ENCODE measurements at places on chromosomes 3 and 15.
A peak's percentile ranks its signal among the peaks of the same experiment; 100 is the strongest.

- DNase-seq, result peak; percentile 68
Measured at GRCh38 chr3:14461748-14462324, 59.4 kb downstream of the SLC6A6 start.

DNA sequence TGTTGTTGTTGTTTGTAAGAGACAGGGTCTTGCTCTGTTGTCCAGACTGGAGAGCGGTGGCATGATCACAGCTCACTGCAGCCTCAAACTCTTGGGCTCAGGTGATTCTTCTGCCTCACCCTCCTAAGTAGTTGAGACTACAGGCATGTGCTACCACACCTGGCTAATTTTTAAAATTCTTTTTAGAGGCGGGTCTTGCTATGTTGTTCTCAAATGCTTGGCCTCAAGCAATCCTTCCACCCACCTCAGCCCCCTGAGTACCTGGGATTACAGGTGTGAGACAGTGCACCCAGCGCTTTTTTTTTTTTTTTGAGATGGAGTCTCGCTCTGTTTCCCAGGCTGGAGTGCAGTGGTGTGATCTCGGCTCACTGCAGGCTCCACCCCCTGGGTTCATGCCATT, 46.7 kb downstream of the TMOD3 start:
- no peak for DNase-seq

DNA sequence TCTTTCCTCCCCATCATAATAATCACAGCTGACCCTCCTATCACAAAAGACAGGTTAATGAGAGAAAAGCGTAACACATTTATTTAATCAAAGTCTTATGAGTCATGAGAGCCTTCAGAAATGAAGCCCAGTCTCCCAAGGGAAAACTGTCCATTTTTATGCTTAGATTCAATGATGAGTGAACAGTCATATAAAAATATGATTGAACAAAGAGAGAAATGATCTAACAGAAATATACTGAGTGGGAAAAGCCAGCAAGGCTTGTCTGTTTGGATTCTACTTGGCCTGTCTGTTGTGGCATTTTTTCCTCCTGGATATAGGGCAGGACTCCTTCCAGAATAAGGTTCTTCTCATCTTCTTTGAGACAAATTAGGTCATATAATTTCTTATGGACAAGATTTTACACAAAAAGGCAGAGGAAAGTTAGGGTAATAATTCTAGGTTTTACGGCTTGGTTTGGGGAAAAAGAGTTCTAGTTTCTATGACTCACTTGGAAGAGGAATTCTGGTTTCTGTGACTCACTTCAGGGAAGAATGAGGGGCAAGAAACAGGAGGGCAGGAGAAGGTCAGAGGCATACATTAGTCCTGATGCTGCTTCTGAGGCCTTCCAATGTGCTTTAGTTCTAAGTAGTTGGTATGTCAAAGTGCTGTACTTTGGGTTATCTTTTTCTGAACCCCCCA, 534.2 kb downstream of the ZIC1 start:
- DNase-seq, result no peak

- DNase-seq, result no peak
Measured at GRCh38 chr15:43955140-43955539, 128.3 kb downstream of the WDR76 start.

DNA sequence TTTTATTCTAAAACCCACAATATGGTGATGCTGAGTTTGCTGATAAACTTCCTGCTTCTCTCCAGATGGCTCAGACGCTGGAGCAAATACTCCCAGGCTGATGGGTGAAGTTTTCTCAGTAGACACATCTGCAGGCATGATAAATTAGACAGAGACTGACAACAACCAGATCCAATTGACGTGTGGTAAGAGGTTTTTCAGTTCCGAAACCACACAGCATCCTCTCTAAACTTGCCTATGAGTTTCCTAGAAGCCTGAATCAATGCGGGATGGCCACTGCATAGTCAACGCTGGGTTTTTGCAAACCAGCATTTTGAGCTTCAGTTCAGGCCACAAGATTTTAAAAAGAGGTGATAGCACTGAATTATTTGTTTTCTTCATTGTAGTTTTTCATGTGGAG, 360.3 kb upstream of the ARRDC4 start:
- DNase-seq, result no peak

- no peak for DNase-seq
Measured at GRCh38 chr3:32498252-32498651, 4.4 kb downstream of the CMTM6 start.

- DNase-seq, result no peak
Measured at GRCh38 chr15:62825191-62825590, 217.4 kb upstream of the TPM1 start.

DNA sequence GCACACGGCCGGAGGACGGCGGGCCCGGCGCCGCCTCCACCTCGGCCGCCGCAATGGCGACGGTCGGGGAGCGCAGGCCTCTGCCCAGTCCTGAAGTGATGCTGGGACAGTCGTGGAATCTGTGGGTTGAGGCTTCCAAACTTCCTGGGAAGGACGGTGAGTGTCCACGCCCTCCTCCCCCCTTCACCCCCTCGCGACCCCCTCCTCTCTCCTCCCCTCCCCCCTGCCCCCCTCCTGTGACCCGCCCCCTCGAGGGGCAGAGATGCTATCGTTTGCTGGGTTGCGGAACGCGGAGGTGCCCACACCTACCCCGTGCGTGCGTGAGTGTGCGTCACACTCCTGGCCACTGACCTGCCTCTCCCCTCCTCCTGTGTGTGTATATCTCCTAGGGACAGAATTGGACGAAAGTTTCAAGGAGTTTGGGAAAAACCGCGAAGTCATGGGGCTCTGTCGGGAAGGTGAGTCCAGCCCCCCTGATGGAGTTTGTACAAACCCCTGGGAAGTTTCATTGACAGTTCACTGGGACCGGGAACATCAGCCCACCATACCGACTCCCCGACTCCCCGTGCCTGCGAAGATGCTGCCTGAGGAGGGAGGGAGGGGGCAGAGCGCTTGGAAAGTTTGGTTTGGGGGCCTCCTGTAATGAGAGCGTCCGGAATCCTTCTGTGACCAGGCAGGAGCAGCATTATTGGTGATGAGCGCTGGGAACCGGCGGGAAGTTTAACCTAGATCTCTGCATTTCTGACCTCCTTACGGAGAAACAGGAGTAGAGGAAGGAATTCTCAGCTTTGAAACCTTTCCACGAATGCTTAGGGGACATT, 795 bp upstream of the SCAANT1 start:
- DNase-seq, result peak; percentile 35

DNA sequence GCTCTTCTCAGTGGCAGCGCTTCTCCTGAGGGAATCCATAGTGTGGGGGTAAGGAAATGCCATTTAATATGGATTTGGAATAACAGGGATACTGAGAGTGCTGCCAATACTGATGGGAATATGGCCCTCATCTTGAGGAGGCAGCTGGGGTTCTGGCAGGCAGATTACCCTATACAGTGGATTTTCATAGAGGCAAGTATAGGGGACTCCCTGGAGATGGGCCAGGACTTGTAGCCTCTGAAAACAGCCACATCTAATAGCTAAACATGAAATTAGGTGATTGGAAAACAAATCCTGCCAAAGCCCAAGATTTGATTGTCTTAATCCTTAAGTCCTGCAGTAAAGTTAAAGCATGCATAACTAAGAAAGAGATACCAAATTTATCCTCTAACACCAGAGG, 30.9 kb downstream of the DPH3 start:
- no peak for DNase-seq

DNA sequence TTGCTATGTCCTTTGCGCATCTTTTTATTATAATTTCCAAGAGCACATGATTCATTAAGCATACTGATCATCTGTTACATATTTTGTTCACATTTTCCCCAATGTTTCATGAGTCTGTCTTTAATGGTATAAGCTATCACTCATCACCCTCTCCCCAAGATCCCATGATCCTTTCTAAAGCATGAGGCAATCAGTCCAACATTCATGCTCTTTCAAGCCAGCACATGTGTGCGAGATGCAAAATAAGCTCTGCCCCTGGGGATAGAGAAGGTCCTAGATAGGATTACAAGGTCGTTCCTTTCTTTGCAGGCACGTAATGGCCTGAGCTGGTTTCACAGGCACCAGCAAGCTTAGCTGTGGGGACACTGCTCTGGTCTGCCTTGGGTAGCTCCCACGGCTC, 32.2 kb upstream of the B3GNT5 start:
- no peak for DNase-seq

GRCh38 chr3:39850716-39851032, 41.3 kb downstream of the MYRIP start:
- no peak for DNase-seq

DNA sequence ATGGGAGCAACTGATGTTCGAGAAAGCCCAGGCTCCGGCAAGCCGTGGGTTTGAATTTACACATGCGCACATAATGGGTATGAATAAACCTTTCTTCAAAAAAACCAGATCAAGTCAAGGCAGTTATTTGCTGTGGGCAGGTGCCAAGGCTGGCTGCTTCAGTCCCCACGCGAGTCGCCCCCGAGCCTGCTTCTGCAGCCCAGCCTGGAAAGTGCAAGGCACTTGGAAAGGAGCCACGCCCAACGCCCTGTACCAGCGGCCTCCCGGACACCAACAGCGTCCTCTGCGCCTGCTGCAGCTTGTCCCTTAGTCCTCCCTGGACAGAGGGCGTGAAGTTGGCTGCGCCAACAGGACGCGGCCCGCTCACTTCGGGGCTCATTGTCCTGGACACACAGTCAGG, 68.9 kb downstream of the KLF15 start:
- peak; percentile 39 for DNase-seq

GRCh38 chr3:39132096-39133092, 21.0 kb downstream of the CSRNP1 start:
- no peak for DNase-seq

GRCh38 chr3:22928216-22929110, 274.7 kb upstream of the UBE2E2 start:
- DNase-seq, result no peak

DNA sequence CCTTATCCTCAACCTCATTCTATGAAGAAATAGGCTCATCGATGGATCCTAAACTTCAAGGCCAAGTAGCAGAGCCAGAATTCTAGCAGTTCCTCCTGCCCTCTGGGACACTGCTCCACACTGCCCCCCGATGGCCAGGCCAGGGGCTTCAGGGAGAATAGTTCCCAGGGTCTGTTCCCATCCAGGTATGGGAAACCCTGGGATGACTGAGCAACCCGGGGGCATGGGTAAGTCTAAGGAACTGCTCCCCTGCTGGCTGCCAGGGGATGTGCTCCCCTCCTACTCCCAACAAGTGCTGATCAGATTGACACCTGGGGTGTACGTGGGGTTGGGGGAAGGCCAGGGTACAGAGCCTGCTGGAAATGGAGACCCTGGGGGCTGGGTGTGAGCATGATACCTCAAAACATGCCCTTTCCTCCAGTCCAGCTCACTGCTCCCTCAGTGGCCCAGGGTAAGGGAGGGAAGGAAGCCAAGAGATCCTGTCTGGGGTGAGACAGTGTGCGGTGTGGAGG, 7.6 kb downstream of the ULK3 start:
- DNase-seq, result peak; percentile 62

DNA sequence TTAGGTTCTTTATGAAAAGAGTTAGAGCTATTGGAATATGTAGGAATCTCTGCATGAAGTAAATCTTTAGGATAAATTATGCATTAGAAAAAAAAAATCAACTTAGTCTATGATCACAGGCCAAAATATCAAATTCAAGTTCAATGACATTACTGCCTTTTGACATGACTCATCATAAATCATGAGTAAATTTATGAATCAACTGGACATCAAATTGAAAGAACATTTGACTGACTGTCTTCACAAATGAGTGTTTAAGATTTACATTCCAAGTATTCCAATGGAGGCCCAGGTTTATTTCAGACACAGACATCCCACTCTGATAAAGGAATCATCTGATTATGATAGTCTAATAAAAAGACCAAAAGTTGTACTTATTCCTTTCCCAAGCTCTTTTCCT, 192.8 kb upstream of the TTC14 start:
- DNase-seq, result no peak

- no peak for DNase-seq
Measured at GRCh38 chr3:110738531-110738930, 333.1 kb upstream of the NECTIN3 start.

- DNase-seq, result no peak
Measured at GRCh38 chr3:152245498-152246170, 23.1 kb upstream of the MBNL1 start.

DNA sequence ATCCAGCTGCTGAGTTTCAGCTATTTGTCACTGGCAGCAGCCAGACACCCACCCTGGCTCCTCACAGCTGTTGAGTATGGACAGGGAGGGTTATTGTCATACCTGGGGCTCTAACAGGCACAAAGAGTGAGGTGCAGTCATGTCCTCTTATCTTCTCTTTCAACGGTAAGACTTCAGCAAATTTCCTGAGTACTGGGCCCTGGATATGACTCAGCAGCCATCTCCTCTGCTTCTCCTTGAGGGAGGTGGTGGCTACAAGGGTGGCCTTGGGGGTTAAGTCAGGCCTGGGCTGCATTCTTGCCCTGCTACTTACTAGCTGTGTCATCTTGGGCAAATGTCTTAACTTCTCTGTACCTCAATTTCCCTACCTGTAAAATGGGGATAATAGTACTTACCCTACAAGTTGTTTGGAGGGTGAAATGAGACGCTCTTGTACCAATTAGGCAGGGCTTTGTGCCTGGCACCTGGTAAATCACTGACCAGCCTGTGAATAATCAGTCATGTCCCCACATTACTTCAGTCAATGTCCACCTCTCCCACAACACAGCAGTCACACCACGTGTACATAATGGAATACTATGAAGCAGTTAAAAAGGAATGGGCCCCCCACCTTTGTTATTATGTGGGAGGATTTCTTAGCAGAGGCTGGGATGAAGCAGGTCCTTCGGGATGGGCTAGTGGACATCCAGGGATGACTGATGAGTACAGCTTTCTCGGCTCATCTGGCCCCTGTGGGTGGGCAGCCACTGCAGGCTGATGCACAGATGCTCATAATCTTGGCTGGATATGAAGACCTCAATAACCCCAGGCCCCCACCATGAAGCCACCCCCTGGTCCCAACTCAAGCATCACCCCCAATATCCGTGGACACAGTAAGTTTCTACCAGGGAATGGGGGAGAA, 528.8 kb downstream of the SHQ1 start:
- DNase-seq, result no peak

GRCh38 chr15:77772641-77773402, 140.1 kb upstream of the LINGO1 start:
- DNase-seq, result no peak

DNA sequence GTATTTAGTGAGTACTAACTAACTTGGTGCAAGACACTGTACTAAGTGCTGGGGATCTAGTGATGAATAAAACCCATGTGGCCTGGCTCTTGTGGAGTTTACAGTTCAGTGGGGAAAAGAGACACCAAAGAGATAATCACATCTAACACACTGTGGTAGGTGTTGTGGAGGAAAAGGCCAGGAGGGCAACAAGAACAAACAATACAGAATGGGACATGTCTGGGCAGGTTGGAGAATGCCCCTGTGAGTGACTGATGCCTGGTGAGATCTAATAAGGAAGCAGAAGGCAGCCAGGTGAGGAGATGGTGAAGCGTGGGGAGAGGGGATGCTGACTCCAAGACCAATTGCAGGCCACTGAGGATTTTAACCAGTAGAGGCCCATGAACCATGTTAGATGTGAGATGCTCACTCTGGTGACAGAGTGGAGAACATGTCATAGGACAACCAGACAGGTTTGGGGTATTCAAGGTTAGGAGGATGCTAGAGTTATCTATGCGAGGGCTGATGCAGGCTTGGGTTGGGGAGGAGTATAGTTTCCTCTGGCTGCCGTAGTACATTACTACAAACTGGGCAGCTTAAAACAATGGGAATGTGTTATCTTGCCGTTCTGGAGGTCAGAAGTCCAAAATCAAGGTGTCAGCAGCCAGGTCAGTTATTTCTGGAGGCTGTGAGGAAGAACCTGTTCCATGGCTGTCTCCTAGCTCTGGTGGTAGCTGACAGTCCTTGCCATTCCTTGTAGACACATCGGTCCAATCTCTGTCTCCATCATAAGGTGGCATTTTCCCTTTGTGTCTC, 81.4 kb downstream of the ARNT2 start:
- no peak for DNase-seq

- DNase-seq, result no peak
Measured at GRCh38 chr3:54861248-54862067, 66.4 kb downstream of the LRTM1 start.

- DNase-seq, result no peak
Measured at GRCh38 chr15:94290730-94291129, 59.4 kb downstream of the MCTP2 start.
